A375 (cell line): ENCODE measurements at places on chromosomes 1 and 21. TPM values are rescaled to one million over a fixed set of nuclear protein-coding genes. Genes with fewer than 3 reads are reported as not detected.

OVAAL gene
- total RNA-seq: not detected in 2 replicates

ARHGAP29 gene
- total RNA-seq: 20.2 and 24.3 TPM in 2 replicates

TDRD5 gene
- total RNA-seq: 0.04 and 0.40 TPM in 2 replicates

VANGL2 gene
- total RNA-seq: 1.3 and 1.4 TPM in 2 replicates

IFNGR2 gene
- 37.4 and 39.2 TPM in 2 replicates for total RNA-seq
